ENCODE measurements at places on chromosomes 4 and X. TPM values are rescaled to one million over a fixed set of nuclear protein-coding genes. Genes with fewer than 3 reads are reported as not detected.

Gene SPIN2B
- total RNA-seq: 7.8 TPM

Gene IQCM
- not detected for total RNA-seq

Gene ZNF630
- total RNA-seq: 2.9 TPM

Gene NAP1L3
- 0.65 TPM for total RNA-seq

Gene SATL1
- not detected for total RNA-seq

Gene MAGEB10
- total RNA-seq: not detected

Gene SUPT20HL2
- not detected for total RNA-seq

Gene CETN2
- 24.5 TPM for total RNA-seq

Gene CHRNA9
- not detected for total RNA-seq

Gene GPR119
- total RNA-seq: not detected

Gene IL21
- not detected for total RNA-seq

Gene FGF16
- not detected for total RNA-seq

Gene KCND1
- 0.38 TPM for total RNA-seq

Gene FRAS1
- total RNA-seq: 2.5 TPM

Gene CITED1
- total RNA-seq: not detected

Gene SPANXD
- not detected for total RNA-seq

Gene SSX3
- total RNA-seq: not detected

Measured in Right ventricle myocardium superior (tissue), 1 donor.